ENCODE measurements at places on chromosomes 5 and 9. TPM values are rescaled to one million over a fixed set of nuclear protein-coding genes. Genes with fewer than 3 reads are reported as not detected.

GDF9 gene
- 0.11 TPM for polyA plus RNA-seq

GLE1 gene
- 7.3 TPM for polyA plus RNA-seq

SPINK13 gene
- polyA plus RNA-seq, result not detected

SLC45A2 gene
- polyA plus RNA-seq, result not detected

ALDH1A1 gene
- polyA plus RNA-seq, result 2.8 TPM

TMOD1 gene
- 4.5 TPM for polyA plus RNA-seq

- no peak for DNase-seq
Observed at GRCh38 chr5:130092991-130093390, 188.7 kb downstream of the CHSY3 start.

DNA sequence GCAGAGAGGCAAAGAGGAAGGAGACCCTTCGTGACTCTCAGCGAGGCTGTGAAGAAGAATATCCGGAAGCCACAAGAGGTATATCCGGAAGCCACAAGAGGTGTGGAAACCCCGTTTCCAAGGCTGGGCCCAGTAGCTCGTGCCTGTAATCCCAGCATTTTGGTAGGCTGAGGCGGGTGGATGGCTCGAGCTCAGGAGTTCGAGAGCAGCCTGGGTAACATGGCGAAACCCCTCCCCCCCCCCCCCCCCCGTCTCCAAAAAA, 612 bp upstream of the BBLN start:
- no peak for DNase-seq

- no peak for DNase-seq
Observed at GRCh38 chr9:90044710-90045151, 439.9 kb downstream of the GADD45G start.

GRCh38 chr5:43582082-43583005, 20.6 kb upstream of the NNT start:
- DNase-seq, result no peak

DNA sequence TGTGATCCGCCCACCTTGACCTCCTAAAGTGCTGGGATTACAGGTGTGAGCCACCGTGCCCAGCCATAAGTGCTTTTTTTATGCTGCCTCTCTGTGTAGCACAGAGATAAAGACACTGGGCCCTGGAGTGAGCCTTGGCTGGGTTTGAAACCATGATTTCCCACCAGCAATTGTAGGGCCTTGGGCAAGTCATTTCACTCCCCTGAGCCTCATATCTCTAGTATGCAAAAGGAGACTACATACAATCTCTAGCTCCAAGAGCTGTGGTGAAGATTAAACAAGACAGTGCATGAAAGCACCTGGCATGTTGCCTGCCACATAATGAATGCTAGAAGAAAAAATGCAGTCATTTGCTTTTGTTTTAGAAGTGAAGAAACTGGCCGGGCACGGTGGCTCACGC, 3.9 kb downstream of the FABP6 start:
- DNase-seq, result no peak

DNA sequence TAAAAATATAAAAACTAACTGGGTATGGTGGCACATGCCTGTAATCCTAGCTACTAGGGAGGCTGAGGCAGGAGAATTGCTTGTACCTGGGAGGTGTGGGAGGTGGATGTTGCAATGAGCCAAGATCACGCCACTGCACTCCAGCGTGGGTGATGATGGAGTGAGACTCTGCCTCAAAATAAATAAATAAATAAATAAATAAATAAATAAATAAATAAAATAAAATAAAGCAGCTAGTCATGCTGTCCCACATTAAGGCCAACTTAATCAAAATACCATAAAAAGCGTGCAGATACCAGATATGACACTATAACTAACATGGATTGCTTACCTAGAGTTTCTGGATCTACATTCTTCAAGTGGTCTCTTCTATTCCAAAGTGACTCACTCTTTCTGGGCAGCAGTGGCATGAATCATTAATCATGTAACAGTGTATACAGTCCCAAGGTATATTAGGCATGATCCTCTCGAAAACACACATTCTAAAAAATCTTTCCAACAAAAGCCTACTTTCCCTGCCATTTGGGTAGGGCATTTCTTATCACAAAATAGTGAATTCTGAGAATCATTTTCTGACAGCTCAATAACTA, 187.1 kb downstream of the ELAVL2 start:
- no peak for DNase-seq

DNA sequence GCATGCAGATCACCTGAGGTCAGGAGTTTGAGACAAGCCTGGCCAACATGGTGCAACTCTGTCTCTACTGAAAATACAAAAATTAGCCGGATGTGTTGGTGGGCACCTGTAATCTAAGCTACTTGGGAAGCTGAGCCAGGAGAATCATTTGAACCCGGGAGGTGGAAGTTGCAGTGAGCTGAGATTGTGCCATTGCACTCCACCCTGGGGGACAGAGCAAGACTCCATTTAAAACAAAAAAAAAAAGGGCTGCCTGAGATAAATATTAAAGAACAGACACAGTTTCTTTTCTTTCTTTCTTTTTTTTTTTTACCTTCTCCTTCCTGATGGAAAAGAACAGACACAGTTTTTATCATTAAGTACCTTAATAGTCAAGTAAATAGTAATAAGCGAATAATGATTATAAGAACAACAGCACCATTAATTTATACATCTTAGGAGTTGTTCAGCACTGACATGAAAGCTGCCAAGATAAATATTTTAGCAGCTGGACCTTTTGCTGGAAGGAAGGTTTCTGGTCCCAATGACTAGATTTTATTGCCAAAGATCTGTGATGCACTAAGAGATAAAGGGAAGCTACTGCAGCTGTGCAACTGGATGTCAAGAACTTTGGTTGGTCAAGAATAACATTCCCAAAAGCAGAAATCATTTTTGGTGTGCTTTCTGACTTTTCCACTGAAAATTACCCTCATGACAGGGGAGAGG, 7.0 kb downstream of the CENPP start:
- DNase-seq, result no peak

- DNase-seq, result peak; percentile 36
Observed at GRCh38 chr9:92657296-92658094, 12.4 kb downstream of the IPPK start.

DNA sequence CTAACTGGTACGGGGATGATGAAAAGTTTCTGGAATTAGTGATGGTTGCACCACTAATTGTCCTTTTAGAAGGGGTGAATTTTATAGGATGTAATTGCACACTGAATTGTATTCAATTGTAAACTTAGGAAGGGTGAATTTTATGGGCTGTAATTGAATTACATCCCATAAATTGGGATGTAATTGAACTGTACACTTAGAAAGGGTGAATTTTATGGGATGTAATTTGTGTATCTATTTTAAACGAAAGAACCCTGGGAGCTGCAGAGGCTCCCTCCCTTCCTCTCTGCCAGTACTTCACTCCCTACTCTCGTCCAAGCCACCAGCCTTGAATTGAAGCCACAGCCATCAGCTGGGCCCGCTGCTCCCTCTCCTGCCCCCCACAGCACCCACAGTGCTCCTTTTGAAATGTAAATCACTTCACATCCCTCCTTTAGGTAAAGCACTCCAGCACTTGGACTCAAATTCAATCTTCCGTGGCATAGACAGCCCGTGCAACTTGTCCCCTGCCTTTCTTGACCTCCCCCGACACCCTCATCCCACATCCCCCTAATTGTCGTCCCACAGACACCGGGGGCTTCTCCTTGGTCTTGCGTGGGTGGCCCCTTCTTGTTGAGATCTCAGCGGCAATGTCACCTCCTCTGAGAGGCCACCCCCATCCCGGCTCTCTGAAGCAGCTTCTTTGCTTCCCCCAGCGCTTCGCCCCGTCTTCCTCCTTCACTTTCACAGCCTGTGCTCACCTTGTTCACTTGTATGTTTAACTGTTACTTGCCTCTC, 84.2 kb upstream of the HRH2 start:
- peak; percentile 64 for DNase-seq

DNA sequence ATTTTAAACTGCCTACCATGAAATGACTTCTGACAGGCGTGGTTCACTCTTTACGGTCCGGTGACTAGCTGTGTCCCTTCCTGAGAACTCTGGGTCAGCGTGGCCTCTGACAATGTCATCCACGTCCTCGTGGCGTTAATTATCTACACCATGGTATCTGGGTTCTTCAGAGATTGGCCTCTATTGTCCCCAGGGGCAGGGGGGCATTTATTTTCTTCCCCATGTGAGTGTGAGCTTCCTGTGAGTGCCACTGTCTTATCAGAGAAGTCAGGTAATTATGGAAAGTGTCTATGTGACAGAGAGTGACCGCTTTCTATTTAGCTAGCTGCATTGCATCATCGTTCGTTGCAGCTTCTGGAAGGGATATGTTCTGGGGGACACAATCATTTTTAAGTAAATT, 77.2 kb downstream of the FBXL7 start:
- DNase-seq, result no peak

- no peak for DNase-seq
Observed at GRCh38 chr9:35998333-35998732, 38.4 kb upstream of the RECK start.

DNA sequence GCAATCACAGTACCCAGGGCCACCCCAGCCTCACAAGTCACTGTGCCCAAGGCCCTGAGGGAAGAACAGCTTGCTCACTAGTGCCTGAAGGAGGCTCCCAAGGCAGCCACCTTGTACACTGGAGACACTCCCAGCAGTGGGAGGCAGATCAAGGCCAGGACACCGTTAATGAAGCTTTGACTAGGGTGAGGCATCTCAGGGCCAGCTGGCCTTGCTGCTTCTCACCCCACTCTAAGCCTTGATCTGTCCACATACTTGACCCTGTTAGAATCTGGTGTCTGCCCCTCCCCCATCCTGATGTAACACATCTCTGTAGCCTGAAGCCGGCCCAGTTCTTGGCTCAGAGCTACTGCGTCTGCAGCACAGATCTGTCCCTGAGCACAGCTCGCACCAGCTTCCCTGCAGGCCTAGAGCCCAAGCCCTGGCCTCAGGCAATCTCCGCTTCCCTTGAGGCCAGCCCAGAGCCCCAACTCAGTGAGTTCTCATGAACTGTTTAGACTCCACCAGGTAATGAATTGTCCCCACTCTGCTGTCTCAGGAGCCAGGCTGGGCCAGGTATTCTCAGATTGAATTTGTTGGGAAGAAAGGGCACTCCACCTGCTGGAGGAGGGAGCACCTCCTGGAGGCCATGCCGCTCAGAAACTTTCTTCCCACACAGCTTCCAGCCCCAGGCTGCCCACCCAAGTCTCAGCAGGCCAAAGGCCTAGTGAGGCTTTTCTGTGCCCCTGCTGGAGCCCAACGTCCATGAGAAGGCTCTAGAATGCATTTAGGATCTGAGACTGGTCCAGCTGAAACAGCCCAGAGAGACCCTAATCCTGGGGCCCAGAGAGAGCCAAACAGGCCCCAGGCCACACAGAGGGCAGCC, 13.4 kb upstream of the JADE2 start:
- DNase-seq, result peak; percentile 87

GRCh38 chr5:132370971-132371602, 1.6 kb downstream of the SLC22A5 start:
- no peak for DNase-seq

GRCh38 chr5:74328221-74328630, 312.3 kb downstream of the ENC1 start:
- DNase-seq, result no peak

- DNase-seq, result no peak
Observed at GRCh38 chr9:93221044-93221443, 37.1 kb downstream of the WNK2 start.

DNA sequence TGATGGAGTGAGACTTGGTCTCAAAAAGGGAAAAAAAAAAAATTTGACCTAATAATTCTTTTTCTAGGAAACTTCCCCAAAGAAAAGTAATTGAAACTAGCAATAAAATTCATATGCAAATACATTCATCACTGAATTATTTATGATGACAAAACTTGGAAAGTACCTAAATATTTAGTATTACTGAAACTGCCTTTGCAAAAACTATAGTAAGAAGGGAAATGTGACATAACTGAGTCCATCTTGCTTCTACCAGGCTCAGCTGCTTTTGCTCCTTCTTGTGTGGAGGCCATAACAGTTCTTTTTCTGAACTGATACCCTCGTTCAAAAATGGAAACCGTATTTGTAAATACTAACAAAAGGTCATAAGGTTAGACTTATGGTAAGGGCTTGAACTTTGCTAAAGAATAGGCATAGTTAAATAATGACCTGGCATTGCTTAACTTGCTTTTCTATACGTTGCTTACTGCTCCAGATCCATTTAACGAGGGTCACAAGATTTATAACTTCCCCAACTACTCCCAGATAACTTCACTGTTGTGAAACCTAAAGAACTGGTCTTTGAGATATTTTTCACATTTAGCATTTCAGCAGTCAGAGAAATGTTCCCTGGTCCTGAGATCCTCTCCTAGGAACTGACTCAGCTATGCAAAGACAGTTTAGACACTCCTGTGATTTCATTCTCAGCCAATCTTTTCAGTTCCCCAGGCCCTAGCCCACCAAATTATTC, 68.4 kb downstream of the CFAP95 start:
- DNase-seq, result no peak

DNA sequence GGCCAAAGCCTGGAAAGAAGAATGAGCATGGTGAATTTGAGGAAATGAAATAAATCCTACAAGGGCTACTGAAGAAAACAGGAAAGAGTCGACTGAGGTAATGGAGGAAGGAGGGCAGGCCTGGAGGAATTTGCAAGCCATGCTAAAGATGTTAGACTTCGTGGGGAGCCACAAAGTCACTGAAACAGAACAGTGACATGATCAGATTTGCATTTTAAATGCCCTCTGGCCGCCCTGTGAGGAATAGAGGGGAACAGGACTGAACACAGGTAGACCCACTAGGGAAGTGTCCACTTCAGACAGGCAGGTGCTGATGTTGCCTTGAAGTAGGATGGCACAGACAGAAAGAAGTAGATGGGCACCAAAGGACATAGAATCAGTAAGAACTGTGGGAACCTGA, 42.8 kb upstream of the RLN1 start:
- DNase-seq, result no peak

DNA sequence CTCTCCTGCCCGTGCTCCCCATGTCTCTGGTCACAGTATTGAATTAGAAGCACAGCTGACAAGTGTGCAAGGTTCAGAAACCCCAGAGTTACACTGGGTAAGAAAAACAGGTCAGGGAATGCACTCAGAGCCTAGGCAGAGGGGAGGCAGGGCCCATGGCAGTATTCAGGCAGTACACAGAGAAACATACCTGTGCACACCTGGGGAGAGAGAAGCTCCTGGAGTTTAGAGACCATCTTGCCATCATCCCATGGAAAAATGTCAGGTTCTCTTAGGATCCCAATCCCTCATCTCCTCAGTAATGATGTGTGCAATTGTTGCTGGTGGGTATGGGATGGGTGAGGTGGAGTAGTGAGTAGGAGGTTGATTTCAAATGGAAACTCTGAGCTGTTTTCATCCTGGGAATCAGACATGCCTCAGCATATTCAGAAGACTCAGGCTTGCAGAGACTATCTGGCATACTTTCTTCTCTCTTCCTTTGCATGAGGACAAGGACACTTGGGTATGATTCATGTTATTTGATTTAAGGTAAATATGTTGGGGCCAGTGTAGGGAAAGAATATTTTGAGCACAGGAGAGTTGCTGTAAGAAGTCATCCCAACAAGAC, 228.5 kb downstream of the ESM1 start:
- DNase-seq, result no peak
